ENCODE measurements at places on chromosomes 11 and 22. TPM values are rescaled to one million over a fixed set of nuclear protein-coding genes. Genes with fewer than 3 reads are reported as not detected.

KIAA1671 gene
- 8.3 TPM for total RNA-seq

SAA1 gene
- total RNA-seq: not detected

ZFTA gene
- total RNA-seq: 34.3 TPM

OR51E2 gene
- 0.40 TPM for total RNA-seq

DNA sequence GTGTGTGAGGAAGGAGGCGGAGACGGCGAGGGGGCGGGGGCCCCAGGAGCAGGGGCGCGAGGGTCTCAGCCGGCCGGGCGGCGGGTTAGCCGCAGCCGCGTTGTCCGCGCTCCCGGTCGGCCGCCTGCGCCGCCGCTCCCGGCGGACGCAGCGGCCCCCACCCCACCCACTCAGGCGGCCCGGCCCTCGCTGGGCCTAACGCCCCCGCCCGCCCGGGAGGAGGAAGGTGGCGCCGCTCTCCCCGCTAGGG is at the start of gene FCHSD2:
Gene FCHSD2, minus strand, starts transcription at position 191 of the 250 bp plus-strand sequence. CDS start 441 bp downstream, outside the sequence.
- peak within 1 kb of the TSS; percentile 98 for H3K27ac ChIP-seq
- peaks cover 6% of the 10 kb centered on the region for H3K36me3 ChIP-seq
- no peaks in the 10 kb centered on the region for H3K27me3 ChIP-seq
- DNase-seq: no peak

- no peak overlapping the region for H3K27ac ChIP-seq
- H3K4me1 ChIP-seq: no peaks in the 10 kb centered on the region
Observed at GRCh38 chr22:22992474-22992873, 77.8 kb upstream of the GNAZ start.

DNA sequence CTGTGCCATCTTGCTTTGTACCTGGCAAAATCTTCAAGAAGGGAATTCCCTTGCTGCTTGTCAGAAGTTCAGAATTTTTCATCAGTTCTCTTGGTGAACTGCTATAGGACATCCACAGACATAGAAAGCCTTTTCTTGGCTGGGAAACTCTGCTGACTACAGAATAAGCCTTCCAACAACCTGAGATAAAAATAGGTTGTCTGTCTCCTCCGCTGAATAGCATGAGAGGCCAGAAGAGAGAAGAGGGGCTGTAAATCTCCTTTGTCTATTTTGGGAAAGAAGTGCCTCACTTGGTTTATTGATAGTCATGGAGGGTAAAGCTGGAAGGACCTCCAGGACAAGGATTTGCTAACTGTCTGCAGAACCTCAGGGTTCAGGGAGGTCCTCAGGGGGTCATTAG is 48.2 kb downstream of the C11orf91 start:
- peaks cover 2% of the 10 kb centered on the region for H3K36me3 ChIP-seq
- no peak overlapping the region for H3K4me3 ChIP-seq
- no peaks in the 10 kb centered on the region for H3K27me3 ChIP-seq

DNA sequence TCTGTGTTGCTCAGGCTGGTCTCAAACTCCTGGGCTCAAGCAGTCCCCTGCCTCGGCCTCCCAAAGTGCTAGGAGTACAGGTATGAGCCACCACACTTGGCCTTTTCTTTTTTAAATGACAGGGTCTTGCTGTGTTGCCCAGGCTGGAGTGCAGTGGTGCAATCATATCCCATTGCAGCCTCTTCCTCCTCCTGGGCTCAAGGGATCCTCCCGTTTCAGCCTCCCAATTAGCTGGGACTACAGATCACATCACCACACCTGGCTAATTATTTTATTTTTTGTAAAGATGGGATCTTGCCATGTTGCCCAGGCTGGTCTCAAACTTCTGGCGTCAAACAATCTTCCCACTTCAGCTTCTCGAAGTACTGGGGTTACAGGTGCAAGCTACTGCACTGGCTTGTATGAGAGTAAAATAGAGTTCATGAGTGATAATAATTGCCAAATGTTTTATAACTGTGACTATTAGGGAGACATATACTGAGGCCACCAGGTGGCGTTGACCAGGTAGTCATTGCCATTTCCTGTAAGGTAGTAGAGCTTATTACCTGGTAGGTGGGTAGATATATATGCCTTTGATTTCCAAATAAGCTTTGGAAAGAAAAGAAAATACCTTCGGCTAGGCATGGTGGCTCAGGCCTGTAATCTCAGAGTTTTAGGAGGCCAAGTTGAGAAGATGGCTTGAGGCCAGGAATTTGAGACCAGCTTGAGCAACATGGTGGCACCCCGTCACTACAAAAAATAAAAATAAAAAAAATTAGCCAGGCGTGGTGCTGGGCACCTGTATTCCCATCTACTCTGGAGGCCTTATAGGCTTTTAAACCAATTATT is 5.4 kb downstream of the FDX1 start:
- peaks cover 20% of the 10 kb centered on the region for H3K36me3 ChIP-seq
- H3K4me1 ChIP-seq: peaks cover 60% of the 10 kb centered on the region
- H3K27me3 ChIP-seq: no peaks in the 10 kb centered on the region
- no peak for DNase-seq

All from osteocyte (in vitro differentiated cells).